Activated CD8-positive, alpha-beta memory T cell treated with anti-CD3 and anti-CD28 coated beads for 36 hours (primary cell): ENCODE measurements at places on chromosomes 12 and 14. TPM values are rescaled to one million over a fixed set of nuclear protein-coding genes. Genes with fewer than 3 reads are reported as not detected.

Gene C1QL4
- not detected for total RNA-seq

Gene SOAT2
- total RNA-seq: 1.2 TPM

Gene FOXN4
- not detected for total RNA-seq

Gene IL22
- total RNA-seq: 1.3 TPM

Gene HOXC12
- not detected for total RNA-seq

Gene POLR3B
- 14.6 TPM for total RNA-seq

Gene LGR5
- total RNA-seq: not detected

Gene MYH6
- total RNA-seq: not detected

Gene MIPOL1
- not detected for total RNA-seq

Gene SERPINA5
- total RNA-seq: not detected

Gene EXD2
- 10.9 TPM for total RNA-seq

Gene MEG3
- total RNA-seq: not detected

Gene ACADS
- total RNA-seq: 11.8 TPM

Gene MSRB3
- not detected for total RNA-seq

Gene INHBC
- not detected for total RNA-seq

Gene PDE6H
- total RNA-seq: not detected

Gene KRT74
- total RNA-seq: not detected

Gene DNAH10
- 0.06 TPM for total RNA-seq
